ENCODE measurements at places on chromosomes 1 and 21.

DNA sequence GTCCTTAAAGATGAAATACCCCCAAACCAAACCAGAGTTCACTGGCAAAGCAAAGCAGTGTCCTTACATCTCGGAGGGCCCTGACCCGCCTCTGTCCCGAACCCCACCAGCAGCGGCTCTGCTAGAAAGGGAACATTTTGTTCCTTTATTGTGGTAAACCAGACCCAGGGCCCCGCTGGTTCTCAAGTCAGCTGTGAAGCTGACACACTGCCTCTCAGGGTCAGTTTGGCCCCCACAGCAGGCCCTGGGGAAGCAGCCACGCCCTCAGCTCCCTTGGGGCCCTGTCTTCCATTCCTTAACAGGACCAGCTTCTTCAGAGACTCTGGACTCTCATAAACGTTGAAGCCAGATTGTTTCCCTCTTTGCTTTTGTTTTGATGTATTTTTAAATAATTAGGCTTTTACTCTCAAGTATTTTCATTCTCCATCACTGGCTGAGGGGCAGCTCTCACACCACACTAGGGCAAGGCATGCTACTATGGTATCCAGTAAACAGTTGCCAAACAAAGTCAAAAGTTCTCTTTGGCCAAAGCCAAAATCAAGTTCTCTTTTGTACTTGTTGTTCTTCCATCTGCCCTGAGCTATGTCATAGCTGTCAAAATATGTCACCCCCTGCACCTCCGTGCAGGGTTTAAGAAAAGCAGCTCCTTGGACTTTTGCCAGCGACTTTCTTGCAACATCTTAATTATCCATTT, 61.1 kb upstream of the ANGPTL1 start:
- DNase-seq, result peak; percentile 14

DNA sequence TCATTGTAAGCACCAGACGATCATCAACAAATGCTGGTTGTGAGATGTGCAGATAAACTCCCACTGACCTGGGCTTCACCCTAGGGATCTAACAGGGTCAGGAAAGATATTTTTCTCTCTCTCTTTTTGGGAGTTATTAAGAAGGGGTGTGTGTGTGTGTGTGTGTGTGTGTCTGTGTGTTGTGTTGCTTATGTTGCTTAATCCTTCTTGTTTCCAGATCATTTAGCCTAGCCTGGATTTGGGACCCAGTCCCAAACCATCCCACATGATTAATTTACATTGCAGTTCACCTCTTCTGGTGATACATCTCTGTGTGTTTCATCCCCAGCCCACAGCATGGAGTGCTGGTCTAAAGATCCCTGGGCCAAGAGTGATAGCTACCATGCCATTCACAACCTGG, 122.8 kb upstream of the IPO9 start:
- DNase-seq, result no peak

- DNase-seq, result no peak
Observed at GRCh38 chr1:21916447-21917238, 20.5 kb downstream of the HSPG2 start.

DNA sequence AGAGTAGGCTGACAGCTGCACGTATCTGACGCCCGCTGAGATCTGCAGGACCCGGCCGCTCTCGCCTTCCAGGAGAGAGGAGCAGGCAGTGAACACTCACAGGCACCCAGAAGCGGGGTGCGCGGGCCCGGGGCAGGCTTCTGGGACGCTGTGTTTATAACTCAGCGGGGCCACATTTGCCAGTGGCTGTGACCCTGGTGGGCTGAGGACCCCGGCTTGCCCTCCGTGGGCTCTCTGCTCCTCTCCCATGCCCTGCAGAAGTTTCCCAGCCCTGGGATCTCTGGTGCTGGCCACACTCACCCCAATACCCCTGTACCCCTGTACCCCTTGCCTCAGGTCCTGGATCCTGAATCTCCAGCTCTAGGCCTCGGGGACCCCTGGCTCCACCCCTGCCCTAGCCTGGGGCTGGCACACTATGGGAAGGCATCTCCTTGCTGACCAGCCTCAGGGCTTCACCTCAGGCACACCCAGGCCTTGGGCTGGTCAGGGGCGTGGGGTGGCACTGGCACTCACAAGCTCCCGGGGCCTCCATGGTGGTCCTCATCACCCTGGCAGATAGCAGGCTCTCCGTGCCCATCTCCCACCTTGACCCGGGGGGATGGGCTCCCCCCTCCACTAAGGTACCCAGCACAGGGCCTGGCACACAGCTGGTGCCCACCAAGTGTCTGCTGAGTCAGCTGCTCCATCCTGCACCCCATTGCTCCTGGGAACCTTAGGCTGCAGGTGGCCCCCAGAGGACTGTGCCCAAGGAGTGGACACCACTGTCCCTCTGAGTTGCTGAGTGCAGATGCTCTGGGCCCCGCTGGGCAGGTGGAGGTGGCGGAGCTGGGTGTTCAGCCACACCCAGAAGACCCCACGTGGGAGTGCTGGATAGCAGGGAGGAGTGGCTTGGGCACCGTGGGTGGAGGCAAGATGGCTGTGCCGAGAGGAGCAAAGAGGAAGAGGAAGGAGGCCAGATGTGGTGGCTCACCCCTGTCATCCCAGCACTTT, 32.4 kb downstream of the MORN1 start:
- no peak for DNase-seq

GRCh38 chr1:119975006-119975405, 78.7 kb upstream of the ADAM30 start:
- no peak for DNase-seq

DNA sequence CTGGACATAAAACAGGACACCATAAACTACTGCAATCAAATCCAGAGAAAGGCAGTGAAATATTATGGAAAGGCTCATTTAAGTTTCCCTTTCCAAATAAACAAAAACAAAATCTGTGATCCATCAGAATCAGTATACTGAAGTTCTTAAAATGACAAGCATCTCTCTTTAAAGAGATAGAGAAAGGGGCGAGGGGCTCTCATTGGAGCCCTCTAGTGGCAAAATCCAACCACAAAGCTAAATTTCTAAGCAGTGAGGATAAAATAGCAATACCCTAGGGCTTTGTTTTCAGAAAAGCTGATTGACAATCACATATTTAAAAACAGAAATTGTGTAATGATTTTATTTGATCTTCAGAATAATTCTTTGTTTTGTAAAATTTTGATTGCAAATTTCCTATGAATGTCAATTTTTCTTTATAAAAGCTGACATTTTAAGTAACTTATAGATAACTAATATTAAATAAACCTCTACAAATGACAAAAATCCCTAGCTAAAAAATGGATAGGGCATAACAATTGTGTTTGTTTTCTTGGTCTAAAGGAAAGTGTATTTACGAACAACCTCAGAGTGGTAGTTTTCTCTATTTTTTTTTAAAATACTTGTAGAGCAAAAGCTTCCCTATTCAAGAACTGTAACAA, 138.2 kb downstream of the COL24A1 start:
- no peak for DNase-seq

DNA sequence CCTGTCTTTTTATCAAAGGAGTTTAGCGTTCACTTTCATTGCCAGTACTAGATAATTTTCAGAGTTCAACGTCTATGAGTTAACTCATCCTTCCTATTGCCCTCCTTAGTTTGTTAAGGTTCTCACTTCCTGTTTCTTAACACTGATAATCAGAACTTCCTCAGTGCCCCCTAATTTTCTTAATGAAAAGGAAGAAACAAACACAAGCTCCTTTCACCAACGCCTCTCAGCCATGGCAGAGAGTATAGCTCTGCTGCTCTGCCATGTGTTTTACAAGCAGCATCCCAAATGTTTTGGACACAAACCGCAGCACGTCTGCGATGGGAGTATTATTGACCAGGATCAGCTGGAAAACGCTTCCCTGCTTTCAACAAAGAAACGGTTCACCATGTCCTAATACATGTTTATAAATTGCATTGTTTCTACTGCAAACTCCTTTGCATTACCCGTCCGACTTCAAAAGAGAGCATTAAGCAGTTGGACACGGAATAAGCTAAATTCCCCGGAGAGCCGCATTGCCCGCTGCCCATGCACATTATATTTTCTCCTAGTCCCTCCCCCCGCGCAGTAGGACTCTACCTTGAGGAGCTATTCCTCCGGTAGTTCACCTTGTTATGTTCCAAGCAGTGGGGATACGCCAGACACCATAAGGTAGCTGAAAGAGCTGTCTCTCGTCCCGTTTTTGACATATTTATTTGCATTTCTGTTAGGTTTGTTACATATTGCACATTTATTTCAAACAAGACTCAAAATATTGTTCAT, 561 bp downstream of the OLFM3 start:
- DNase-seq, result no peak

GRCh38 chr1:47650205-47650604, 212.4 kb downstream of the FOXD2 start:
- DNase-seq, result peak; percentile 19

DNA sequence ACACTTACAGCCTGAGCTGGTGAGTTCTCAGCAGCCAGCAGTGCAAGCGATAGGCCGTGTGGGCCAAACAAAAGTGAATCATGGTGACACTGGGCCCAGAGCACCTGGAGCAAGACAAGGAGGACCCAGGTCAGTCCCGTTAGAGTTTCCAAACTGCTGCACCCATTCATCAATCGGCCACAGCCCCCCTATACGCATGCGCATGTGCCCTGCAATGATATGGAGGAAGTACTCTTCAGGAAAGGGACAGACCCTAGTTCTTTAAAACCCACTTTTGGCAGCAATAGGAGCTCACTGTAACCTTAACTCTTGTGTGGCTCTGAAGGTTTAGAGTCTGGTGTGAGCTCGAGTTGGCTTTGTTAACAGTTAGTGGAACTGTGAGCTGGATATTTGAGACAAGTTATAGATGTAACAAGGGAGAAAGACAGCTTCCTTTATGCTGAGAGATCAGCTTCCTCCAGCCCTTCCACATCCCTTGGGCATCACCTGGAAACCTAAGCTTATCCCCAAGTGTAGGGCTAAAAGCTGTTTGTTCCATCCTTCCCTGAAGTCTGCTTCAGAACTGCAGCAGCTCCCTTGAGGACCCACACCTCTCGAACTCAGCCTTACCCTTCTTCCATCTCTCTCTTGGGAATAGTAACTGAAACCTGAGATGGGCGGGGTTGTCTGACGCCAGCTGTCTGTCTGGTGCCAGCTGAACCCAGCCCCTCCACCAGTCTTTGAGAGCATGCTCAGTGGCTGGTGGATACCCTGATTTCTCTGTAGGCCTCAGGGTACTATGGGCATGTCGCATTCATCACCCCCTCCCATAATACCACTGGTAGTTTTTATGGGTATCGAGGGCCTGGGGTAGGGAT, 17.7 kb downstream of the NMNAT1 start:
- no peak for DNase-seq

DNA sequence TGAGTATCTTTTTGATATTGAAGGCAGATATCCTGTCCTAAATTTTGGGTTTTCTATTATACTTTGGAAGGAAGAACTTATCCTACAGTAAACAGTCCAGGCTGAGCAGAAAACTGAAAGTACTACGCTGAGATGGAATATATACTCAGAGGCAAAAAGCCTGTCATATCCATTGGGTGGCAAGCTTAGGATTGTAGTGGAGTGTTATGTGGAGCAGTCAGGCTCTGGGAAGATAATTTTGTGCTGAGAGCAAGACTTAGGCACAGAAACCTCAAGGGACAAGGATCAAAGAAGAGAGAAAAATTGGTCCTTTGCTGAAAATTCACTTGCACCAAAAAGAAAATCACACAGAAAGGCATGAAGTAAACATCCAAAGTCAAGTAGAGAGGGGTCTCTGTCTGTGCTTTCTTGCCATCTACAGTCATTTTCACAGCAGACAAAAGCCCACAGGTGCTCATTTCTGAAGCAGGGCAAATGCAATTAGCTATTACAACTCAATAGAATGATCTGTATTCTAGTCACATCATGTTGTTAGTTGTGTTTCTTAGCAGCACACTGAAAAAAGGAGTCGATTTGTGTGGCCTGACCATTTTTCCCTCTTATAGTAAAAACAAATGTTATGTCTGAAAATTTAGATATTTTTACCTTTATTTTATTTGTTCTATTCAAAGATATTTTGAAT, 38.5 kb downstream of the CRB1 start:
- no peak for DNase-seq

DNA sequence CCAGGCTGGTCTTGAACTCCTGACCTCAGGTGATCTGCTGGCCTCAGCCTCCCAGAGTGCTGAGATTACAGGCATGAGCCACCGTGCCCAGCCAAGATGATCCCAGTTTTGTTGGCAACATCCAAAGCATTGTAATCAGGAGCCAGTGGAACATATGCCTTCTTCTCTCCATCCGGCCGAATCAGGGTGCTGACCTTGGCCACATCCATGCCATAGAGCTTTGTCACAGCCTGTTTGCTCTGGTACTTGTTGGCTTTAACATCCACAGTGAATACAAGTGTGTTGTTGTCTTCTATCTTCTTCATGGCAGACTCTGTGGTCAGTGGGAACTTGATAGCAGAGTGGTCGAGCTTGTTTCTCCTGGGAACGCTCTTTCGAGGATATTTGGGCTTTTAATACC, 17.1 kb downstream of the TNFRSF8 start:
- no peak for DNase-seq

Data from fibroblast of skin of left biceps (primary cell).